PC-9 (cell line): ENCODE measurements at places on chromosomes 7 and 10. TPM values are rescaled to one million over a fixed set of nuclear protein-coding genes. Genes with fewer than 3 reads are reported as not detected.

- no peak for DNase-seq
Measured at GRCh38 chr7:91993976-91994375, 53.3 kb downstream of the AKAP9 start.

DNA sequence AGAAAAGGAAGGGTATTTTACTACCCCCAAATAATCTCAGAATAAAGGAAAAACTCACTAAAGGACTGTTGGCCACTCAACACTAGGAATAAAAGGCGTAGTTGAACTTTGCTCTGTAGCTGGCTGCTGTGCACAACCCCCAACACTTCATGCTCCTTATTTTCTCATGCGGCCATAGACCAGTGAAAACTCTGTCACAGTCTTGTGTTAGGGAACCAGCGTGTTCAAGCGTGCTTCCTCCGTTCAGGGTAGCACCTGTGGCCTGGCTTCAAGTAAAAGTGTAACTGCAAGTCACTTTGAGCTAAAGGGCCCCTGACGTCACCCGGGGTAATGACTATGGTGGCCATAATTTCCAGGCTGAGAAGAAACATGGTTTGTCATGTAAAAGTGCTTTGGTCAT is 27.0 kb downstream of the BLNK start:
- DNase-seq: no peak

GRCh38 chr10:84988011-84988410 is 659.6 kb downstream of the CCSER2 start:
- DNase-seq: no peak

GRCh38 chr7:92485267-92485892 is 7.6 kb upstream of the ERVW-1 start:
- DNase-seq: peak; percentile 46

GRCh38 chr7:7830122-7830878 is 111.9 kb upstream of the RPA3 start:
- no peak for DNase-seq

- DNase-seq: no peak
Measured at GRCh38 chr10:92897916-92898315, 49.6 kb downstream of the EXOC6 start.

DNA sequence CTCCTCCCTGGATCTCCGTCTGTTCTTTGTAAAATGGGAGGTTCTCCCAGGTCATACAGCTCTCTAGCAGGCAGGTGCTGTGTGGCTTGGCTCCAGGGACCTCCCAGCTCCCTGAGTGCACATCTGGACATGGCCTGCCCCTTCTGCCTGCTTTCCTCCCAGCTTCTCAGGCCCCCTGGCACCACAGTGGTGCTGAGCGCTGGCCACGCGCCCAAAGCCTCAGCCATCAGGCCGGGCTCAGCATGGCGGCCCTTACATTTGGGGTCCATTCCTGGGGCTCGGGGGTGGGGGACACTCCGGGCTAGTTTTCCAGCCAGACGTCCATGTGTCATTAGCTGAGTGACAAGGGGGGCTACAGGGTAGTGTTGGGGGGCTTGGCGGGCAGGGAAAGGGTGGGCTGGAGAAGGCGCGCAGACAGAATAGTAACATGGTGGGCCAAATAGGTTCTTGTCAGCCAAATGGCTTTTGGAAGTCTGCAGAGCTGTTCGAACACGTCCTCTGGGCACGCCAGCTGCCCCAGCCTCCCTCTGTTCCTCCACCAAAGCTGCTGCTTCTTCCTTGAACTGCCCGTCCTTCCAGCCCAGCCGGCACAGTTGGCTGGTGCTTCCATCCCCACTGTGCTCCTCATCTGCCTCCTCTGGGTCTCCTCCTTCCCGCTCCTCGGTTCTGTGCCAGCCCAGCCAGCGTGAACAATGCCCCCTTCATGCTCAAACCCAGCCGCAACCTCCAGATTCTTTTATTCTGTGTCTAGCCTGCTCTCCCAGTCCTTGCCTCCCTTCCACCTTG is 65.9 kb downstream of the GOLGA7B start:
- no peak for DNase-seq

DNA sequence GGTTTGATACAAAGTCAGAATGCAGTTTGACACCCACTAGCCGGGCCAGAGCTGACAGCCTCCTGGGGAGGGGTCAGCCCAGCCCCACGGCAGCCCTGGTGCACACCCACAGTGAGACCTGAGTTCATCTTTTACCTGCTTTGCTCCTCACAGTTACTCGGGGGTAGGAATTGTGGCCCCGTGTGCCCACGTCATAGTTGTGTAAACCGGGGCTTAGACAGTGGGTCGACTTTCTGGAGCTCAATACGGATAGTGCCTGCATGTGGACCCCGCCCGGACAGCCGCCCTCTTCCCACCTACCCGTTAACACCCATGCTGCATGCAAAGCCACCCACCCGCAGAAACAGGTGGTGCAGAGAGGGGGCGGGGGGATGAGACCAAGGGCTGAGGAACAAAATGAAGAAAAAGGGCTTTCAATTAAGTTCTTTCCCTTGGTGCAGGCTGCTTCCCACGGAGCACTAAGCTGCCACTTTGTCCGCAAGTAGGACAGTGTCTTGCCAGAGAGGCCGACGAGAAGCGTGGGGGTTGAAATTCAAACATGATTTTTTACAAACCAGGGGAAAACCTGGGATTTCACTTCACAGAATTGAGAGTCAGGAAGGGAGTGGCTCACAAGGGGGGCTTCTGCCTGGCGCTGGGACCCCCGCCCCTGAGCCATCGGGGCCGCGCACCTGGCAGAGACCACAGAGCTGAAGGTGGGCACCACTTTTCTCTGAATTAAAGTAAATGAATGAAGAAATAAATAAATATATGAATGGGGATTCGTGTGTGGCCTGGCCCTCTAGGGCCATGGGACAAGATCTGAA is 24.6 kb upstream of the FOXL3 start:
- DNase-seq: no peak

GRCh38 chr10:131993275-131993674 is 11.6 kb upstream of the BNIP3 start:
- no peak for DNase-seq

DNA sequence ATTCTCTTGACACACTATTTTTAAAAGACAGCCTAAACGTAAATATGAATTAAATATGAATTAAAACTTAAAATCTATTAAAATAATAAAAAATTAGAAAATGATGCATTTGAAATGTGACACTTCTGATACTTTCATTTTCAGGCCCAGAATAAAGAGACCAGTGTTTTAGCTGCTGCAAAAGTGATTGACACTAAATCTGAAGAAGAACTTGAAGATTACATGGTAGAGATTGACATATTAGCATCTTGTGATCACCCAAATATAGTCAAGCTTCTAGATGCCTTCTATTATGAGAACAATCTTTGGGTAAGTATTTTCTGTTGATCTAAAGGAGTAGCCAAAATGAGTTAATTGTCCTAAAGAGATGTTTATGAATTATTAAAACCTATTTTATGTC is 23.6 kb downstream of the SLK start:
- DNase-seq: no peak

DNA sequence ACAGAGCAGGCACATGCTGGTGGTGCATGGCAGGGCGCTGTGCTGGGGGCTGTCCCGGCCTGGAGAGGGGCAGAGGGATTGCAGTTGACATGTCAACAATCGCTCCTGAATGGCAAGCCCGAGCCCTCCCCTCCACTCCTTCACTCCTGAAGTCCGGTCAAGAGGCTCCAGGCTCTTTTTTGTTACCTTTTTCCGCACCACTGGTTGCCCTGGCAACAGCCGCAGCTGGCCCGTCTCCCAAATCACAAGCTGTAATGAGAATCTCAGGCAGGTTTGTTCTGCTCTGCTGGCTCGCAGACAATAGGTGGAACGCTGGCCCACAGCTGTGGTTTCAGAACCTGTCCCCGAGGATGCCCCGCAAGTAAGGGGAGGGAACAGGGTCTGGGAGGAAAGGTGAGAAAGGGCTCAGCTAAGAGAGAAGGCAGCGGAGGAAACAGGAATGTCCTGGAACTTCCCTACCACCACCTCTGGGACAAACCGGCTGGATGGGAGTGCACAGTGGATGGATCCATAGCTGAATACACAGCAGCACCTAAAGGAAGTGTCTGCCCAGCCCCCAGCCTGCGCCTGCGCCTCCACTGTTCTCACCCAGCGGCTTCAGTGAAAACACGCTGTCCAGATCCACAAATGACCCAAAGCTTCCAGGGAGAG is 58.9 kb downstream of the CALML3 start:
- peak; percentile 96 for DNase-seq

DNA sequence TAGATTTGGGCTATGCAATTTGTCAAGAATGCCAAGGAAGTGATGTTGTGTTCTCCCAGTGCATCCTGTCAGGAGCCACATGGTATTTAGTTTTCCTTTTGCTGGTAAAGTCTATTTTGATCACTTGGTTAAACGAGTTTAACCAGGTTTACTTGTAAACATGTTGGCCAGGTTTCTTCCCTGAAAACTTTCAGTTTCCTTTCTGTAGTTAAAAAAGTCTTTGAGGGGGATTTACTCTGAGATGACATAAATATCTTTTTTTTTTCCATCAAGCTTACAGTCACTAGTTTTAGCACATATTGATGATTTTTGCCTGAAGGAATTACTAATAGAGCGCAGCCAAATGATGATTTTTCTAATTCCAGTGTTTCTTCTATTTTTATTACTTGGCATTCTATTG is 320.5 kb downstream of the PHF14 start:
- DNase-seq: no peak

PCLO gene
- total RNA-seq: 2.6 and 4.0 TPM in 2 replicates
